Left lung (tissue), 14 donors: ENCODE measurements at places on chromosomes 2 and 18. TPM values are rescaled to one million over a fixed set of nuclear protein-coding genes. Genes with fewer than 3 reads are reported as not detected.

- no peaks in the 10 kb centered on the region for H3K36me3 ChIP-seq
- H3K4me1 ChIP-seq = no peaks in the 10 kb centered on the region
- DNase-seq = no peak
- no peak overlapping the region for H3K4me3 ChIP-seq
- H3K27me3 ChIP-seq = no peaks in the 10 kb centered on the region
Measured at GRCh38 chr2:9373047-9373446, 50.3 kb downstream of the ITGB1BP1 start.

DNA sequence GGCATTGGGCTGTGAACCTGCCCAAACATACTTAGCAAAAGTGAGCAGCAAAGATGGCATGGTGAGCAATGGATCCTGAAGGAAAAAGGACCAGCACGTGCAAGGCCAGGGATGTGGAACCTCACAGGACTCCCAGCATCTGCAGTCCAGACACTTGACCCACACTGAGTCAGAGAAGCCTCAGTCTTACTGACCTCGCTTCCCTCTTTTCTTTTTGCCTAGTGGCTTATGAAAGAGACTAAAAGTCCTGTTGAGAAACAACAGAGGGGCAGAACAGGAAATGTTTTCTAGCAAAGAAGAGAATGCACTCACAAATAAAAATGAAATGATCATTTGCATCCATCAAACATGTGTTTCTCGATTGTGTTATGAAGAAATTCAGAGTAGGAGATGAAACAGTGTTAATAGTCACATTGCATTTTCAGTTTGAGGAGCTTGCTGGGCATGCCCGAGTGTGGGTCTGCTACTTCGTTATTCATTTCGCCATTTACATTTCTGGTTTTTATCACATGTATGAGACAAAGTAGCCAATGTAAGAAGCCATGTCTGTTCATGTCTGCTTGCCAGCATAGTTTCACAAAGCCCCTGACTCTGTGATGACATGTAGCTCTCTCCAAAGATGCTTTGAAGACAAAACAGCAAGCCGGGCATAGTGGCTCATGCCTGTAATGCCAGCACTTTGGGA is 118.4 kb downstream of the INO80D start:
- DNase-seq = no peak
- H3K27me3 ChIP-seq = no peaks in the 10 kb centered on the region
- no peak overlapping the region for H3K27ac ChIP-seq
- H3K36me3 ChIP-seq = no peaks in the 10 kb centered on the region

GRCh38 chr2:212032536-212033219 is 505.9 kb downstream of the ERBB4 start:
- no peak for DNase-seq
- H3K27me3 ChIP-seq = no peaks in the 10 kb centered on the region
- no peaks in the 10 kb centered on the region for H3K4me1 ChIP-seq
- H3K27ac ChIP-seq = no peak overlapping the region
- H3K36me3 ChIP-seq = no peaks in the 10 kb centered on the region
- no peak overlapping the region for H3K4me3 ChIP-seq

The STPG4 gene
- total RNA-seq = 1.0 TPM

The MPP4 gene
- not detected for total RNA-seq
